Fibroblast of pulmonary artery (primary cell): ENCODE measurements at places on chromosomes 5 and 9.

- no peak for DNase-seq
These were observed 16.8 kb upstream of the CTSL start for GRCh38 chr9:87708986-87709728.

DNA sequence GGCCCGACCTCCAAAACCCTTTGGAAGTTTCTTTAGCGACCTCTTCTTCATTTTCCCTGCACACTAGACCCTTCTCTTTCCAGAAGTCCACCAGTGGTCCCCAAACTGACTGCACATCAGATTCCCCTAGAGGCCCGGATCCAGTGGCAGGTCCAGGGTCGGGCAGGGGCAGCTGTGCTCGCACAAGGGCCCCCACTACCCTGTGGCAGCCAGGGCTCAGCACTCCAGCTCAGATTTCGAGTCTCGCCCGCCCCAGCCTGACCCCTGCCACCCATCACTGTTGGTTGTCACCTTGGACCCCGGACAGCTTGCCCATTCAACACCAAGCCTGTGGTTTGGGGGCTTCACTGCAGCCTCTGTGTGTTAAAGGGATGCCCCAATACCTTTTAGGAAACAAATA lies 7.8 kb upstream of the ZDHHC12 start:
- DNase-seq: no peak

DNA sequence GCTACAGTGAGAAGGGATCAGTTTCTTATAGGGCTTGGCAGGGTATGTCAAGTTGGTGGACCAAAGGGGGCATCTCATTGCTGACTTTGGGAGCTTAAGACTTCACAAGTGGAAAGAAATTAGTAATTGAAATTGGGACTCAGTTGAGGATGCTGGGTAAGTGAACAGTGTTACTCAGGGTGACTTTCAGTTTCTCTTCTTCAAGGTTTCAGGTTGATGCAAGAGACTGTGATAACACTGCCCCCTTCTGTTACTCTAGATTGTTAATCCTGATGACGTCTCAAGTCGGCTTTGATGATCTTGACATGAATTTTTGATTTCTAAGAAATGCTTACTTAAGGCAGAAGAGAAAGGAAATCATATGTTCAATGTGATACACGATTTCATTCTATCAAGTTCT lies 21.3 kb downstream of the KCTD16 start:
- peak; percentile 87 for DNase-seq

GRCh38 chr9:536597-537511 lies 304.6 kb upstream of the DMRT1 start:
- no peak for DNase-seq

DNA sequence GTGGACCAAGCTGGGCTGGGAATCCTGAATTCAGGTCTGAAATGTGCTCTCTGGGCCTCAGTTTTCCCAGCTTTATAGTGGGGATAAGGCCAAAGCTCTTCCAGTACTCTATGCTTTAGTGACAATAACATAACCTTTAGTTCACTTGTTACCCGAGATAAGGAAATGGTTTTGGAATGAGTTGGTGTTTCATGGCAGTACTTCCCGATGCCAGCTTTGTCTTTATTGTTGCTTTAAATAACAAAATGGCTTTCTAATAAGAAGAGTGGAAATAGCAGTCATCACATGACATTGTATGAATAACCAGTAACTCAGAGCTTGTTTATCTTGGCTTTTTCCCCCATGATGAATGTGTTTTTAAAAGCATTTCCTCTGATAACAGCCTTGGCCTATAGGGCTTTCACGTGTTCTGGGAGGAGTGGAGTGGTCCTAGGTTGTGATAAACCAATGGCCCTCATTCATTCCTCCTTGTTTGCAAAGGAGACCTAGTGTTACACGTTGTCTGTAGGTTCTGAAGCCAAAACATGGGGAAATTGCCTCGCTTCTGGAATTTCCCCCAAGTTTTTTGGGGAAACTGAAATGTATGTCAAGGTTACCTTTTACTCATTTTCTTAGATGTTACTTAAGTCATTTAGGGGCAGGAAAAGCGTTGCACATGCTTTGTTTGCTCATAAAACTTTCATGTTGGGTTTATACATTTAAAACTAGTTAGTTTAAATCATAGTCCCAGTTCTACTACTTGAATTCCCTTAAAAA lies 53.7 kb downstream of the ZNF618 start:
- DNase-seq: peak; percentile 89

DNA sequence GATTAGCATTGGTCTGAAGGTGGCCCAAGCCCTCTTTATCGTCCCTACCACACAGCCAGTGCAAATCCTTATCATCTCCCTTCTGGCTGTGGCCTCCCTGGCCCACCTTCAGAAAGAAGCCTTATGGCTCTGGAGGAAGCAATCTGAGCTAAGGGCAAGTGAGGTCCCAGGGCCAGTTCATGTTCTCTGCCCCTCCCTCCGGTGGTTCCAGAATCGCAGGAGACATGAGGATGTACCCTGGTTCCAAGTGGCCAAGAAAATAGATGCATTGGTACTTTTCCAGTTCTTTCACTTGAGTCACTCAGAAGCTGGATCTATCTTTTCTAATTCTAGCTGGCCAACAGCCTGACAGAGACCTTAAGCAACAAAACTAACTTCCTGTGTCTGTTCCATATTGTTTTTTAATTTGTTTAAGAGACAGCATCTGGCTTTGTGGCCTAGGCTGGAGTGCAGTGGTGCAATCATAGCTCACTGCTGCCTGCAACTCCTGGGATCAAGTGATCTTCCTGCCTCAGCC lies 60.7 kb downstream of the LHFPL2 start:
- peak; percentile 87 for DNase-seq
